NCI-H446 (cell line): ENCODE measurements at places on chromosomes 4 and X.

DNA sequence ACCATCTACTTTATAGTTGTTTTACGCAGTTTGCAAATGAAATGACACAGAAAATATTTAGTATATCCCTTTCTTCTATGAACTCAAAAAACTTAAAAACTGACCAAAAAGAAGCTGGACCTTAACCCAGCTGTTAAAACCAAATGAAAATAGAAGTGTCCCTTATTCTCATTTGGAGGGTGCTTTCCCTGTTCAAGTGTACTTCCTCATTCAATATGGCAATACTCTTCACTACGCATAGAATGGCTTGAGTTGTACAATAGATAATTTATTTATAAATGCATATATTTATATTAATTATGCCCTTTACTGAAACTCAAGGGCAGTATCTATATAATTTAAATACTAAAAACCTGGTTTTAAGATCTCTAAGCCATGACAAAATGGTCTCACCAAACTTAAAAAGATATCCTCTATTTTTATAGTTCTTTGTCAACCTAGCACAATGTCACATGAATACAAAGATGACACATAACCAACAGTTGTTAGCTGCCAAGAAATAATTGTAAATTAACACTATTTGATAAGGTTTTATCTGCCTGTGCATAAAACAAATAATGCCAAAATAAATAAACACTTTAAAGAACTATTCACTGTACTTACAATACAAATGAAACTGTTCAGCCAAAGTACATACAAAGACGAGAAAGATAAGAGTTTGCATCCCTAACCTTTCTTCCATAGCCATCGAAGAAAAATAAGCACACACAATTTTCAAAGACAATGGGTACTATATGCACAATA, 25.2 kb downstream of the YTHDC1 start:
- no peak for DNase-seq

GRCh38 chrX:103699243-103699642, 11.5 kb upstream of the TMEM31 start:
- no peak for DNase-seq

GRCh38 chrX:118156953-118157608, 40.5 kb upstream of the KLHL13 start:
- DNase-seq = no peak

DNA sequence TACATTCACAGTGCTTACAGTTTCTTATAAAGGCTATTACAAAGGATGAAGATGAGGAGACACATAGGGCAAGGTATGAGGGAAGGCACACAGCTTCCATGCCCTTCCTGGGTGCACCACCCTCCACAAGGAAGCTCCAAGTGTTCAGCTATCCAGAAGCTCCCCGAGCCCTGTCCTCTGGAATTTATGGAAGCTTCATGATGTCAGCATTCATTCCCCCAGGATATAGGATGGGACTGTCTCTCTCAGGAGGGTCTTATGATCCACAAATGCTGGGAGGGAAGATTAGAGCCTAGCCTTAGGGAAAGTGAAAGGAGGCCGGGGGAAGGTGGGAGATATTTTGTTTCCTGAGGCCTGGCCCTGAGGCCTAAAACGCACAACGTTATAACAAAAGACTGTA, 236.0 kb downstream of the ANK2 start:
- DNase-seq = no peak

- DNase-seq = no peak
Observed at GRCh38 chr4:119744580-119744979, 116.0 kb upstream of the PDE5A start.

DNA sequence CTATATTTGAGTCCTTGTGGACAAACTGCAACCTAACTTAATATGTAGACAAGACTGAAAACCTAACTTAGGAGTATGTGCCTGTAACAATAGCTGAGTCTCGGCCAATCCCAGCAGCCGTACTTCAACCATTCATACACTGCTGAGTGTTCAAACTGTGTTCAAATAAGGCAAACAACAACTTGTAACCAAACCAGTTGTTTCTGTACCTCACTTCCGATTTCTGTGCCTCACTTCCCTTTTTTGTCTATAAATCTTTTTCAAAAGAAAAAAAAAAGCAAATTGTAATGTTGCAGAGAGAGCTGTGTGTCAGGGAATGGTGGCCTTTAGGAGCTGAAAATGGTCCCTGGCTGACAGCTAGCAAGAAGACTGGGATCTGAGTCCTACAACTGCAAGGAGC, 46.0 kb downstream of the GEMIN8 start:
- DNase-seq = no peak

- DNase-seq = no peak
Observed at GRCh38 chrX:73131877-73132276, 52.6 kb upstream of the PABPC1L2A start.

- DNase-seq = no peak
Observed at GRCh38 chr4:94455081-94455480, 3.3 kb downstream of the PDLIM5 start.

GRCh38 chr4:114040319-114041116, 61.1 kb upstream of the ARSJ start:
- no peak for DNase-seq

DNA sequence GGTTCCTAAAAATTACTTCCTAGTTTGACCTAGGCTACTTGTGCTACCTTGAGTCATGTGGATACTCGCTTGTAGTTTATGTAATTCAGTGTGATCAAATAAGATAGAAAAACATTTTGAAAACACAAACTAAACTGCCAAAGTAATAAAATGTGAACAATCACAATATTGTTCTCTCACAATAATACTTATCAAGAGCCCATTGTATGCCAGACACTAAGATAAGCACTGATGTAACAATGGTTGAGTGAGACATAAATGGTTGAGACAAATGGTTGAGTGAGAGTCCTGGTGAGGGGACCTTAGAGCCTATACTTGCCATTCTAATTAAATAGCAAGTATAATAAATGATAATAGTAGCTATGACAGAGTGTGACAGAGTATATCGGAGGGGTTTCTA, 41.7 kb downstream of the RFC1 start:
- DNase-seq = no peak

DNA sequence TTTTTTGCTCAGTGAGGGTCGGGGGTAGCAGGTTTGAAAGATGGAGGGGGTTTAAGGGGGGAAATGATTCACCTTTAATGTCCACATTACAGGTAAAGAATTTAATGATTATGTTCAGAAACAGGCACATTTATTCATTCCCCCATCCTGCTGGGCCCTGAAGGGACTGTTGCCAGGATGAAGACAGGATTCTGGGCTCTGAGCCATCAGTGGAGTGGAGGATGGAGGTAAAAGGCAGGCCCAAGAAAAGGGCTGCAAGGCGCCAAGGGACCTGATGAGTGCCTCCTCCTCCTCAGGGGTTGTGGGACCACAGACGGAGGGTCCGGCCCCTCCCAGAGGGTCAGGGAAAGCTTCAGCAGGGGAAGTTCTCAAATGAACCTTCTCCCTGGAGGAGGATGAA, 40.4 kb upstream of the PROM1 start:
- DNase-seq = peak; percentile 43
